ENCODE measurements at places on chromosomes 12 and 14. TPM values are rescaled to one million over a fixed set of nuclear protein-coding genes. Genes with fewer than 3 reads are reported as not detected.

GRCh38 chr12:2967651-2968050, 8.5 kb downstream of the TEAD4 start:
- DNase-seq: no peak

DNA sequence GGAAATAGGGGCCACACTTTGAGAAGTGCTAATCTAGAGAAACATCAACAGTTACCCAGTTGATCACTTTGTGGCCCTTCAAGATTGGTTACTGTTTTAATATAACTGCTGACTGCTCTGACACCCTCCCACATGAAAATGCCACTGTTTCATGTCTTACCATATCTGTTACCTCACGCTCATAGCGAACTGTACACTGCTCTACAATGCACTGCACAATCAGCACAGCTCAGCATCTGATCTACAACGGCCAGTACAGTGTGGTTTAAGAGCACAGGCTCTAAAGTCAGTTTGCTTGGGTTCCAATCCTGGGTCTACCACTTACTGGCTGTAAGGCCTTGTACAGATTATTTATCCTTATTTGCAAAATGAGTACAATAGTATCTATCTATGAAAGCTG, 39.1 kb downstream of the SPPL3 start:
- no peak for DNase-seq

DNA sequence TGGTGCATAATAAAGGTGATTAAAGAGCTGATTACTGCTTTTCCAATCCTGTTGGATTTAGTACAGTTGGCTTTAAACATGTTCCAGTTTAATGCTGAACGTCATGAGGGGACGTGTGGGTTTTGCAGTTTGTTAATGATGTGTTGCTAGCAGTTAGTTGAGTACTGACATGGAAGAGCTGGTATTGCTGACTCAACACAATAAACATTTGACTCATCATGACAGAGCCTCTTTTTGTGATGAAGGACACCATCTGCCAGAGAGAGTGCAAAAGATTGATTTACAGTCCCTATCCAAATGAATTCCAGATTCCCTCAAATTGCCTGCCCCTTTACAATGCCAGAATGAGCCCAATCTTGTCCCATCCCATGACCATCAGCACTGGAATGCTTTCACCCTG, 346.2 kb upstream of the PRICKLE1 start:
- no peak for DNase-seq

DNA sequence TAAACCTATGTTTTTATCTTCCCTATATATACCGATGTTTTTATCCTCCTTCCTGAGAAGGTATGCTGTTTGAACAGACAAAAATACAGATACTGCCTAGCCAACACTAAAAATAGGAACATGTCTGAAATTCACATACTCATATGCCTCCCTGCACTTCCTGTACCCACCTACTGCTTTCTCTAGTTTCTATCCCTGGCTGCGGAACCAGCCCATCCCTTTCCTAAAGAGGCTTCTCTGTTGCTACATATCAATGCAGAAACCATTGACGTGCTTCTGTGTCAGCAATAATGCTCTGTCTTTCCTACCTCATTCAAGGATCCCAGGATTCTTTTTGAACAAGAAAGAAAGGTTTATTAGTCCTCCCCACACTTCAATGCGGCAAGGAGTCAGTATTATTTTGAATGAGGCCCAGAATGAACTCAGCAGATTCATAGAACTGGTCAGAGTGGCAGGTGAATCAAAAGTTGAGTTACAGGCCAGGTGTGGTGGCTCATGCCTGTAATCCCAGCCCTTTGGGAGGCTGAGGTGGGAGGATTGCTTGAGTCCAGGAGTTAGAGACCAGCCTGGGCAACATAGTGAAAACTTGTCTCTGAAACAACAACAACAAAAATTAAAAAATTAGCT, 67.8 kb upstream of the NAP1L1 start:
- no peak for DNase-seq

- DNase-seq: no peak
Measured at GRCh38 chr14:78127961-78128360, 42.2 kb upstream of the NRXN3 start.

GRCh38 chr14:69088586-69088985, 64.3 kb downstream of the DCAF5 start:
- DNase-seq: no peak

- no peak for DNase-seq
Measured at GRCh38 chr14:77313371-77313770, 7.3 kb downstream of the POMT2 start.

DNA sequence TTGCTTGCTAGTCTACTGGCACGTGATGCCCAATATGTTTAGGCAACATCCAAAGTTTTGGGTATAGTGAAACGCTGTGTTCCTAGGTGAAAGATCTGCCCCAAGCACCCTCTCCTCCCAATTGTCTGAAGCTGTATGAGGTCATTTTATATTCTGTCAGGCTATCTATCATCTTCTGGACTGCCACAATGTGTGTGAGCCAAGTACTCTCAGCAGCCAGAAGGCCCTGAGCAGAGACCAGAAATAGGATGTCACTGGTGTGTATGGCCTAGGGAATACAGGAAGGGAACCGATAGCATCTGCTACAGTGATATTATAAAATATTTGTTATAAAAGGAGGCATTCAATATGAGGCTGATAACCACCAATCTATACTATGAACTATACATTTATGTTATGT, 7.9 kb upstream of the PDE3A start:
- no peak for DNase-seq

- DNase-seq: peak; percentile 94
Measured at GRCh38 chr12:93894391-93895088, 217.4 kb downstream of the CRADD start.

GRCh38 chr12:17999174-17999801, 90.7 kb downstream of the RERGL start:
- no peak for DNase-seq

- no peak for DNase-seq
Measured at GRCh38 chr12:88299567-88300101, 157.5 kb downstream of the TMTC3 start.

DNA sequence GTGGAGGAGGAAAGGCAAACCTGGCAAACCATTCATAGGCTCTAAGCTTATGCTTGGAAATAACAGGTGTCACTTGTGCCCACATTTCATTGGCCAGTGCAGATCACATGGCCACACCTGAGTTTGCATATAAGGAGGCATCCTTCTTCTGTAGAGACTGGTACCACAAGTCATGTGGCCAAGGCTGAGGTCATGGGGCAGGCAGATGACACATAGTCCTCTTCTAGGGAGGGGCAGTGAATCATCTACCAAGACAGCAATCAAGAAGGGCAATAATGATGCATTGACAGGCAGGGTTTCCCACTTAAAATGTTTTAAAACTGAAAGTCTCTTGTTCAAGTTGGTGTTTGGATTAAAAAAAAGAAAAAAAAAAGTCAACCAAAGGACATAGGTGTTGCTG, 77.3 kb downstream of the DAAM1 start:
- DNase-seq: no peak

DNA sequence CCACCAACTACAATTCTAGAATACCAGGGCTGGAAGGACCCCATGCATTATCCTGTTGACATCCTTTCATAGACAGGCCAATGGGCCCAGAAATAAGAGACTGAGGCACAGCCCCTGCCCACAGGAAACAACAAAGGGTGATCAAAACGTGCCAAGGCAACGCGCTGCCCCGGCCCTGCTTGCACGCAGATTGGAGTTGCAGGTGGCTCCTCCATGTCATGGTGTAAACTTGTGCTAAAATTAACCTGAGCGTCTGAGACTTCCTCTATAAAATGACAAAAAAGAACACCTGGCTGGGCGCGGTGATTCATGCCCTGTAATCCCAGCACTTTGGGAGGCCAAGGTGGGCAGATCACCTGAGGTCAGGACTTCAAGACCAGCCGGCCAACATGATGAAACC, 30.1 kb downstream of the SPRING1 start:
- no peak for DNase-seq

DNA sequence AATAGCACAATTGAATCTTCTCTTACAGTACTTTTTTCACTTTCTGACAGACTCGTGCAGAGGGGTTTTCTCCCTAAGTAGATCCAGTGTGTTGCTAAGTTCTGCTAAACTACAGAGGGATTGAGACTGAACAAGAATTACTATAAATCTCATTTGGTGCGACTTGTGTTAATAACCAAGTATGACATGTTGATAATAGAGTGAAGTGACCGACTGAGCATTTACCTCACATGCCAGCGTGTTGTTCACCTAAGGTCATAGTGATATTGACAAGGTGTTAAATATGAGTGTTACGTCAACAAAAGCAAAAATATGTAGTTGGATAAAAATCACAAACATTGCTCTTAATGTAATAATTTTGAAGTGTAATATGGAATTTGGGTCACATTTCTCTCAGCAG, 97.8 kb upstream of the PDE3A start:
- no peak for DNase-seq

GRCh38 chr12:97299847-97300246, 162.8 kb upstream of the RMST start:
- no peak for DNase-seq

DNA sequence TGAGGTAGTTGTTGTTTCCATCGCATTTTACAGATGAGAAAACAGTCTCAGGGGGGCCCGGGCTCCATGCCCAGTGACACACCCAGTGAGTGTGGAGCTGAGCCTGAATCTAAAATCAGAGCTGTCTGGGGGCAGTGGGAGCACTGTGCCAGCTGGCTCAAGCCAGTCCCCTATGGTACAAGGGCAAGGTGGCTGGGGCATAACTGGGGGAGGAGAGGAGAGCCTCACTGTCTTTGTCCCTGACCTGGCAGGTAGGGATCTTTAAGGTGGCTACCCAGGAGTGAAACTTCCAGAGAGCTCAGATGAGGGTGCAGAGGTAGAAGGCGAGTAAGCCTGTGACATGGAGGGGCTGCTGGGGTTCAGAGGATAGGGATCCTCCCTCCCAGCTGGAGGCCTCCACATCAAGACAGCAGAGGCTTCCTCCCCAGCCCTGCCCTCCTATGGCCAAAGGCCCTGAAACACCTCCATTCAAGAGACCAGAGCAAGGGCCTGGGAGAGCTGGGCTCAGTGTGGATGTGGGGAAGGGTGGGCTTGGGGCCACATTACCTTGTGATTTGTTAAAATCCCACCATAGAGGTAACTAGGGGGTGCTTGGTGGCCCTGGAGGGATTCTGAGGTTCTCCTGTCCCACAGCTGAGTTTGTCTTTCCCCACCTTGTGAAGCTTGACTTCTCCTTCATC, 33.1 kb downstream of the ASCL4 start:
- no peak for DNase-seq

GRCh38 chr14:21768116-21768874, 94.7 kb upstream of the OR4E1 start:
- no peak for DNase-seq

GRCh38 chr14:104786726-104787675, 8.5 kb downstream of the AKT1 start:
- no peak for DNase-seq

DNA sequence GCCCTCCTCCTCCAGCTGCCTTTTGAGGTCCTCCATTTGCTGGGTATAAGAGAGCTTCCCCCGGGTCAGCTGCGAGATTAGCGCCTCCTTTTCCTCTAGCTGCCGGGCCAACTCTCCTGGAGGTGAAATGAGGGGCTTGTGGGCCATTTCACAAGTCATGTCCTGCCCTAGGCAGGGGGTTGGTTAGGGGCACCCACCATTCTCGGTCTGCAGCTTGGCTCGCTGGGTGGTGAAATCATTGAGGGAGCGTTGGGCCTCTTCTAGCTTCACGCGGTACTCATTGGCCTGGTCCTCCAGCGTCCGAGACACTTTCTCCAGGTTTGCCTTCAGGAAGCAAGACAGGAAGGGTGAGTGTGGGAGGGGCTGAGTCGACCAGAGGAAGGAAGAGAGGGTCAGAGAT, 12.6 kb downstream of the CMTM5 start:
- peak; percentile 26 for DNase-seq

DNA sequence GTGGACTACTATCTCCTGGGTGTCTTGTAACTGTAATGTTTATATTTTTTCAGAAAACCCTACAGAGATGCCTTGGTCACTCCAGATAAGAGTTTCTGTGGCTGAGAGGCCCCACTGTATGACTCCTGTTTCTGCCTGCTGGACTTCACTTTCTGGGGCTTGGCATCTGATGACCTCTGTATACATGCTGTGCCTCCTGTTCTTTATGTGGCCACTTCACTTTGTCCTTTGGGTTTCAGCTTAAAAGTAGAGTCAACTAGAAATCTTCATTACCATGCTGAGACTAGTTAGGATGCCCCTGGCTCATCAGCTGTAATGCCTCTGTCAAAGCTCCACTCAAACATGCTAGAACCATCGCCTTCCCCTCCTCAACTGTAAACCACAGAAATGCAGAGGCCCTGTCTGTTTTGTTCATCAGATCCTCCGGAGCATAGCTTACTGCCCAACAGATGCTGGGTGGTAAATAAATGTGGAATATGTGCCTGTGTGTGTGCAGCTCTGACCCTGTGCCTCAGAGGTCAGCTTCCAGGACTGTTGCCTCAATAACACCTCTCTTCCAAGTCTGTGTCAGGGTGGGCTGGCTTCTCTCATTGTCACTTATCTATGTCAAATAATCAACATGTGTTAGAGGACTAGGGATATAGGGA, 25.5 kb downstream of the ZNF664 start:
- DNase-seq: no peak

GRCh38 chr12:104054681-104055346, 4.8 kb upstream of the GLT8D2 start:
- peak; percentile 39 for DNase-seq

DNA sequence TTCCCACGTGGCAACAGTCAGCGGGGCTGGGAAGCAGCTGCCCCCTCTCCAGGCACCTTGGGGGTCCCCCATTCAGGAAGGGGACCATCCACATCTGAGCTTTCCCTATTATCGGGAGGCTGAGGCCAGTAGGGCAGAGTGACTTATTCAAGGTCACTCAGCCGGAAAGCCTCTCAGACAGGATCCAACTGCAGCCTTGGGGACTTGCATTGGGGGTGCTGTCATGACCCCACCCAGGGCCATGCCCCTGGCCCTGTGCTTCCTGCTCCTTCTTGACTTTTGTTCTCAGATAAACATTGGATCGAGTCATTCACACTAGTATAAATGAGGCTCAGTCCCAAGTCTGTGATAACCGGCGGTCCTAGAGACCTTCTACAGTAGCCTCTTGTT, 12.6 kb downstream of the BEGAIN start:
- DNase-seq: peak; percentile 26

- DNase-seq: peak; percentile 28
Measured at GRCh38 chr12:52181746-52182145, 10.1 kb downstream of the KRT80 start.

GRCh38 chr14:37824939-37825712, 229.7 kb downstream of the TTC6 start:
- DNase-seq: no peak

The TMEM233 gene
- total RNA-seq: 0.22 TPM

The LAG3 gene
- 0.24 TPM for total RNA-seq

The FAM186B gene
- total RNA-seq: 0.62 TPM

The SOX5 gene
- 3.2 TPM for total RNA-seq

The PLEK2 gene
- total RNA-seq: not detected

The SLC6A12 gene
- total RNA-seq: 0.68 TPM

The G2E3 gene
- total RNA-seq: 6.9 TPM

The DAO gene
- not detected for total RNA-seq

The TUNAR gene
- not detected for total RNA-seq

The NAV3 gene
- 2.6 TPM for total RNA-seq

The KLRF1 gene
- total RNA-seq: 0.24 TPM

The KRT7 gene
- total RNA-seq: not detected

The CEBPE gene
- not detected for total RNA-seq

The BHLHE41 gene
- total RNA-seq: 34.5 TPM

The ITGA7 gene
- total RNA-seq: 479 TPM

The IFNG gene
- not detected for total RNA-seq

The DEGS2 gene
- total RNA-seq: not detected

The AKAP3 gene
- total RNA-seq: 2.5 TPM
